ENCODE measurements at places on chromosomes 6 and 20.

DNA sequence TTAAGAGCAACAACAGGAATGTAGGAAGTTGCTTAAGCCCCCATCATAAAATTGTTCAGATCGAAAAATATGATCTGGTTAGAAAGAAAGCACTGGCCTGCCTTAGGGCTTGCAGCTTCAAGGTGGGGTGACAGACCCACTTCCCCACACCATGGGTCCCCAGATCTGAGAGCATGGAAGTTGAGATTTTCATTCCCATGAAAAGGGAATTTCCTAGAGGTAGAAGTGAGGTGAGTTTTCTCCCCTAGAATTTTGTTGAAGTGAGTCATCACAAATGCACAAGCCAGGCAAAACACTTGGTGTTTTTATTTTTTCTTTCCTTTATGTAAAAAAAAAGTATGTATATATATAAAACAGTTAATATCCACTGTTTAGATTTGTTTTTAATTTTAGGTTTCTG lies 213.6 kb upstream of the SUPT3H start:
- no peak for DNase-seq

GRCh38 chr6:40587240-40588069 lies at the start of gene LRFN2:
Gene LRFN2, minus strand, starts transcription at chr6:40587364.
- peak; percentile 47 for DNase-seq

DNA sequence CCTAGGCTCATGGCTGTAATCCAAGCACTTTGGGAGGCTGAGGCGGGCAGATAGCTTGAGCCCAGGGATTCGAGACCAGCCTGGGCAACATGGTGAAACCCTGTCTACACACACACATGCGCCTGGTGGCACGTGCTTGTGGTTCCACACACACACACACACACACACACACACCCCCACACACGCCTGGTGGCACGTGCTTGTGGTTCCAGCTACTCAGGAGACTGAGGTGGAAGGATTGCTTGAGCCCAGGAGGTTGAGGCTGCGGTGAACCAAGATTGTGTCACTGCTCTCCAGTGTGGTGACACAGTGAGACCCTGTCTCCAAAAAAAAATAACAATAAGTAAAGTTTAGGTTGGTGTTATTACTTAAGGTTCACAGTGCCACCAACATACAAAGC lies 165.8 kb downstream of the ZFAND3 start:
- DNase-seq = peak; percentile 3

- DNase-seq = no peak
Observed at GRCh38 chr20:53608456-53609452, 15.1 kb upstream of the ZNF217 start.

GRCh38 chr6:13485923-13486562 lies 1.4 kb downstream of the GFOD1 start:
- DNase-seq = no peak

DNA sequence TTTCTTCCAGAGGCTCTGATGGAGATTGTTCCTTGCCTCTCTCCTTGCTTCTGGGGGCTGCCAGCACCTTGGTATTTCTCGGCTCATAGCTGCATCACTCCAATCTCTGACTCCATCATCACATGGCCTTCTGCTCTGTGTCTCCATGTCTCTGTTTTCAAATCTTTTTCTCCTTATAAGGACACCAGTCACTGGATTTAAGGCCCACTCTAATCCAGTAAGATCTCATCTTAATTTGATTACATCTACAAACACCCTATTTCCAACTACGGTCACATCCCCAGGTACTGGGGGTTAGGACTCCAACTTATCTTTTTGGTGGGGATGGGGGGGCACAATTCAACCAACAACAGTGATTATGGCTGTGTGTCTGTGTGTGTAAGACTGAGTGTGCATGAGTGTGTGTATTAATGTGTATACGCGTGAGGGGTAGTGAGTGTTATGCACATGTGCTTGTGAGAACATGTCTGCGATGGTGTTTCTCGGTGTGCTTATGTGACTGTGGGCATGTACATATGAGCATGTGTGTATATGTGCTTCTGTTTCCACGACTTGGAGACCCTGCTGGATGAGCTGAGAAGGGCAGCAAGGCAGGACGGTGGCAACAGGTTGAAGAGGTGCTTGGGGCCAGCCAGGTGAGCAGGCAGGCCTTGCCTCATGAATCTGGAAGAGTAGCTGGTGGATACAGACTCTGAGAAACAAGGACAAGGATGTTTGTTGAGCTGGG lies 130.5 kb downstream of the MRPL14 start:
- DNase-seq = no peak

- DNase-seq = no peak
Observed at GRCh38 chr6:151961809-151962208, 154.3 kb downstream of the ESR1 start.

- DNase-seq = no peak
Observed at GRCh38 chr20:38290829-38291814, 12.8 kb upstream of the BPI start.

DNA sequence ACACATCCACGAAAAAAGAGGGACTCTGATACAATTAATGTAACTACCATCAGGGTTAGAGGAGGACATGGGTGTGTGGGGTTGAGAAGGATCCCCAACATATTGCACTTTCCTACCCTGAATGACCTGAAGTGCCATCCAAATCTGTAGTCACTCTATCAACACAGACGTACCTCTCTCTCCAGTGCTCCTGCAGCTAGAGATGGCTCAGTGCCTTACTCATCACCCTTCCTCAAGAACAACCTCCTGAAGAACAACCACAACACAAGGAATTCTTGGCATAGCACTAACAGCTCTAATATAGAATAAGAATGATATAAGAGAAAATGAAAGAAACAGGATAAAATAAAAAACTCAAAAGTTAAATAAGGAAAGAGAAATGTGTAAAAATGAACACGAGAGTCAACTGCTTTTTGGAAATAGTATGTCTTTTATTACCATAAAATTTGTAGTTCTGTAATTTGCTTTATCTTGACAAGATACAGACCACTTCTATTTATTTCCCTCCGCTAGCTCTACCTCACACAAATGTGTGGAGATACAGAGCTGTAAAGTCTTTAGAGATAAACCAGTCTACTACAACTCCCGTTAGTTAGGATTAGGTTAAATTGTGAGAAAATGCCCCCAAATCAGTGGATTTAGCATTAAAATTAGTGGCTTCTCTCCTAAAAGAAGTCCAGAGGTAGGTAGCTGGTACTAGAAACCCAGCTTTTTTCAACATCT lies 63.9 kb downstream of the REV3L start:
- no peak for DNase-seq

- DNase-seq = no peak
Observed at GRCh38 chr6:73299151-73299971, 36.4 kb upstream of the KHDC1 start.

DNA sequence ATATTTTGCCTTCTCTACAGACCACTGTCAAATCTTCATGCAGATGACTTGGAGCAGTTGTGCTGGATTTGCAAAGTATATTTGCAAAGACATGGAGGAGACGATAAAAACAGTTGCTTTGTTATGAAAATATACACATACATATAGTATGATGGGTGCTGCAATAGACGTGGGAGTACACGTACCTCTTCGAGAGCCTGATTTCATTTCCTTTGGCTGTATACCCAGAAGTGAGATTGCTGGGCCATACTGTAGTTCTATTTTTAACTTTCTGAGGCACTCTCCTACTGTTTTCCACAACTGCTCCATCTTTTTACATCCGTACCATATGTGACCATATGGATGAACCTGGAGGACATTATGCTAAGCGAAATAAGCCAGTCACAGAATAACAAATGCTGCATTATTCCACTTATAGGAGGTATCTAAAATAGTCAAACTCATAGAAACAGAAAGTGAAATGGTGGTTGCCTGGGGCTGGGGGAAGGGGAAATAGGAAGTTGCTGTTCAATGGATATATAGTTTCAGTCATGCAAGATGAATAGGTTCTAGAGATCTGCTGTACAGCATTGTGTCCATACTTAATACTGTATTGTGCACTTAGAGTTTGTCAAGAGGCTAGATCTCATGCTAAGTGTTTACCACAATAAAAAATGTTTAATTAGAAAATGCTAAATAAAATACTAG lies 223.8 kb downstream of the HAO1 start:
- DNase-seq = no peak

DNA sequence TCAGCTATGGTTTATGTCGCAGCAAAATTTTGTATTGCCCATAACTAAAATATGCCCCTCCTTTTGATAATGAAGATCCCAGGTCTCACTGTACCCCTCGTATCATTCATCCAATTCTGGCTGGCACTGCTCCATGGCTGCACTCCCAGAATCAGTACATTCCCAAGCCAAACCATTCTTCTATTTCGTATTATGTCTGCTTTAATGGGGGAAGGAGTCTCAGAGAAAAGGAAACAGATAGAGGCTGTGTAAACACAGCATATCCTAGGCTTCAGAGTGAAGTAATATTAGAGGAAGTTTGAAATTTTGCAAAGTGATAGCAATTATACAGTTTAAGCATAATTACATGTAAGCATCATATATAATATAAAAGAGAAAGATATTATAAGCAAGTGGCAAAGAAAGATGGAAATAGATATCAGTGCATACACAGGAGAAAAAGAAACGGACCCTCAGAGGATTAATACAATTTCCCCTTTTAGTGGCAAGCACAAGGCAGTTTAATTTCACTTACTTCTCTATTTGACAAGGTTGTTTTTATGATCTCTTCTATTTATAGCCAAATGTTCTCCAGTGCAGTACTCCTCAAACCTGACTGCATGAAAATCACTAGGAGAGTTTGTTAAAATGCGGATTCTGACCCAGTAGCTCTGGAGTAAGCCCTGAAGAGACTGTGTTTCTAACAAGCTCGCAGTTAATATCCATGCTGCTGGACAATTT lies 56.5 kb upstream of the TENT5A start:
- no peak for DNase-seq

DNA sequence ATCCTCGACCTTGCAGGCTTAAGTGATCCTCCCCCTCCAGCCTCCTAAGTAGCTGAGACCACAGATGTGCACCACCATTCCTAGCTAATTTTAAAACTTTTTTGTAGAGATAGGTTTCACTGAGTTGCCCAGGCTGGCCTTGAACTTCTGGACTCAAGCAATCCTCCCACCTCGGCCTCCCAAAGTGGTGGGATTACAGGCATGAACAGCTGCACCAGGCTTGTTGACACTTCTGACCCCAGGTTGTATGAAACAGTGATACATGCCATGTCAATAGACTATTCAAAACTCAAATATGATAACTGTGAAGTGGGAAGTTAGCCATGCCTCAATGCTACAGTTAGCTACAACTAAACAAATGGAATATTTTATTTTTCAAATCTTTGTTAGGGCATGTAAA lies 20.1 kb upstream of the SHLD1 start:
- no peak for DNase-seq

DNA sequence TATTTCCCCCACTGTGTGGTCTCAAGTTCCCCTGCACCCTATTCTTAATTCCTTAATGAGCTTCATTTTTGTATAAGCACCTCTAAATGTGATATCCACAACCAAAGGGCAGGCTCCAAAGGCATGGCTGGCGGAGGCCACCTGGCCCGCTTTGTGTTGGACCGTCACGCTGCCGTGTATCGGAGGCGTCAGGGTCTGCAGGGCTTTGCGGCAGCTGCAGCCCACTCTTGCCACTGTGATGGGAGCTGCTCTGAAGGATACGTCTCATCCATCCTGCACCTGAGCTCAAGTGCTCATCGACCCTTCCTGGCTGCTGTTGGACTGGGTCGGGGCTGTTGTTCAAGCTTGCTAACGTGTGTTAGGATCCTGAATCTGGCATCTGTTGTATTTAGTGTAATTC lies 177.6 kb downstream of the ARID1B start:
- no peak for DNase-seq

- no peak for DNase-seq
Observed at GRCh38 chr6:158338311-158339112, 26.2 kb downstream of the TULP4 start.

DNA sequence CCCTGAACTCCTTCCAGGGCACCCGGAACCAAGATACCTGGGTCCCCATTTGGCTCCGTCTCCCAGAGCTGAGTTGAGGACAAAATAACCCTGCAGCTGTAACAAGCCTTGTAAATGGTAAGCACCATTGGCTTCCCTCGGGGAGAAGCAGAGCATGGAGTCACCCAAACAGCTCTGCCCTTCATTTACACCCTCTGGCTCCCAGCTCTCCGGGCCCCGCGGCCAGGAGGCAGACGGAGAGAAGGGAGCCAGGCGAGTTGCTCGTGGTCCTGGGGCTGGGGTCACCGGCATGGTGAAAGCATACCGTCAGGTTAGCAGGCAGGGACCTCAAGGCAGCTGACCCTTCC lies 2.1 kb downstream of the TFEB start:
- no peak for DNase-seq

DNA sequence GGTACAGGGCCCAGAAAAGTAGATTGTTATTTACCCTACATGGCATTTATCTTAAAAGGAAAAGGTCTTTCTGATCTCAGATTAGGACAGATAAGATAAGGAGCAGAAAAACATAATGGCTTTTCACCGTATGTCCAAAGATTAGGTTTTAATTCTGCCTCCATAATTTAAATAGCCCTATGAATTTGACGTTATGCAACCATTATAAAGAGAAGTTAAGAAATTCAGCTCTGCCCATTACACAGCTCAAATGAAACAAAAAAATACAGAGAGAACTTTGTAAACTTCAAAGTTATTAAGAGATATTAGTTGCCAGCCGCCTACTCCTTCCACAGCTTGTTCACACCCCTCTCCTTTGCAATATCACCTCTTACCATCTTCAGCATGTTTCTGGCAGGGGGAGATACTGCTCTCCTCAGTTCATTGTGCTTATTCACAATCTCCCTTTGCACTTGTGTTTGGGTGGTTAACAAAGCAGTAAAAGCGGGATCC lies 8.1 kb downstream of the CRISP3 start:
- no peak for DNase-seq

DNA sequence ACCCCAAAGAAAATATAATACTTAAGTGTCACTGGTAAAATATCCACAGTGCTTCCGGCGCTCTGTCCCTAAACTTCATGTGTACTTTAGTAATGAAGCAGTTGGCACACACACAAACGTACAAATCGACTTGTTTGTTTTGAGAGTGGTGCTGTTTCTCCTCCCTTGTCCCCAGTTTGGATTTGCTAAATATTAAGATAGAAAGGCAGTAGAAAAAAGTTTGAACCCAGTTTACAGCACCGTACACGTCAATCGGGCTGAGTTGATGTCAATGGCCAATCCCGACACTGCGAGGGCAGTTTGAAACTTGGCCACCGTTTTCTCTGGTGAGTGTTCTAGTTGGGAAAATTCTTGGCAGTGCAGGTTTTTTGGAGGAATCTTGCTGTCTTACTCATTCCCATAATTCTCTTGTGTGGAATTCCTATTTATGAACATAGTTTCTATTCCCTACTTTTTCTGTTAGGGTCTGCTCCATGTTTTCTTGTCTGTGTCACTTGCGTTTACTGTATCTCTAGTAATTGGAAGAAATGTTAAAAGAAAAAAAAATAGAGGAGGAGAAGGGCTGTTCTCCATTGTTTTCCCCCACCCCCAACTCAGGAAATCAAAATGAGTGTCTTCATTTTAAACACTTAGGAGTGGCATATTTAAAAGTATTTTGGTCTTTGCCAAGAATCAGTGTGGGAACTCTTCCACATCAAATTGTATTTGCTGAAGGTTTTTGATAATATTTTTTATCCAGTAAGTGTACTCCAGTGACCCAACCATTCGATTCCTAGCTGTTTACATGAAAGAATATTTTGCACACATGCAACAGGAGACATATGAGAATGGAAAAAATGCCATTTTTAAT lies 72.3 kb downstream of the OR2B2 start:
- DNase-seq = no peak

All from stimulated activated CD4-positive, alpha-beta T cell treated with anti-CD3 and anti-CD28 coated beads, TNF-alpha, amount 100 ng/mL, for 4 hours (primary cell).